AG04449 (cell line): ENCODE measurements at places on chromosomes 1 and 21.

GRCh38 chr1:171213559-171214454 lies 28.7 kb downstream of the FMO2 start:
- no peak for DNase-seq

DNA sequence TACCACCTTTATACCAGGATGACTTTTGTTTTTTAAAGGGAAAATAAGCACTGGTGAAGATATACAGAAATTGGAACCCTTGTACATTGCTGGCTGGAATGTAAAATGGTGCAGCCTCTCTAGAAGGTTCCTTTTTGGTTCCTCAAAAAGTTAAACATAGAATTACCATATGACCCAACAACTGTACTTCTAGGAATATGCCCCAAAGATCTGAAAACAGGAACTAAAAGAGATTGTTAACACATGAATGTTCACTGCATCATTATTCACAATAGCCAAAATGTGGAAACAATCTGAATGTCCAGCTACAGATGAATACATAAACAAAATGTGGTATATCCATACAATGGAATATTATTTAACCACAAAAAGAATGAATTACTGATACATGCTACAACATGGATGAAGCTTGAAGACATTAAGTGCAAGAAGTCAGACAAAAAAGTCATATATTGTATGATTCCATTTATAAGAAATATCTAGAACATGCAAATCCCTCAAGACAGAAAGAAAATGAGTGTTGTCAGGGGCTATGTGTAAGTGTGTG lies 84.9 kb upstream of the DMRTA2 start:
- no peak for DNase-seq

DNA sequence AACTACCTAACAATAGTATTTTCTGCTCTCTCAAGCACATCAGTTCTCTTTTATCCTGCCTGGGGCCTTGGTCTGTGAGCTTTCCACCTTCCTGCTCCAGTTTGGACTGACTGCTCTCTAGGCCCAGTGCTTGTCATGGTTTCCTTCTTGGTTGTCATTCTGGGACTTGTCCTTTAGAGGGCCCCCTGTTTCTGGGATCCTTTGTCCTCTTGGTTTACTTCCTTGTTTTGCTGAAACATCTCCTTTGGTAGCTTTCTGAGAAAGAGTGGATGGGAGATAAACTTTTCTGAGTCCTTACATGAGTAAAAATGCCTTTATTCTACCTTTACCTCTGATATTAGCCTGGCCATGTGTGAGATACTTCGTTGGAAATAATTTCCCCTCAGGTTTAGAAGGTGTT lies 4.7 kb downstream of the SLC1A7 start:
- DNase-seq: no peak

GRCh38 chr21:42317341-42317741 lies 2.1 kb upstream of the TFF3 start:
- DNase-seq: no peak

- DNase-seq: no peak
Measured at GRCh38 chr1:113899111-113899510, 5.5 kb downstream of the AP4B1 start.

DNA sequence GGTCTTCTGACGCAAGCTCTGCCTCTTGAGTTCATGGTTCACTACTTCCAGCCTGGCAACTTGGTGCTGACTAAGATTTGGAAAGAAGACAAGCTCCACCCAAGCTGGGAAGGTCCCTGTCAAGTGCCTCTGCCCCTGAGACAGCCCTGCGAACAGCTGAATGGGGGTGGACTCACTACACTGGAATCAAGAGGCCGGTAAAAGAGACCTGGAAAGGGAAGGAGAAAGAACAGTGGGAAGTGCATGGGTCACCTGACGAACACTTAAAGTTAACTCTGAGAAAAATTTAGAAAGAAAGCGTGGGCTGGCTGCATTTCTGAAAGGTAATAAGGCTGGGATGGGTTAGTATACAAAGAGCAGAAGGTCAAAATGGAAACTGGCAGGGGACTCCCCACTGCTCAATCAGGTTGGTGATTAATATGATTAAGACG lies 26.1 kb upstream of the ZNF496 start:
- DNase-seq: no peak

GRCh38 chr1:169784102-169784501 lies 10.6 kb downstream of the METTL18 start:
- DNase-seq: no peak

DNA sequence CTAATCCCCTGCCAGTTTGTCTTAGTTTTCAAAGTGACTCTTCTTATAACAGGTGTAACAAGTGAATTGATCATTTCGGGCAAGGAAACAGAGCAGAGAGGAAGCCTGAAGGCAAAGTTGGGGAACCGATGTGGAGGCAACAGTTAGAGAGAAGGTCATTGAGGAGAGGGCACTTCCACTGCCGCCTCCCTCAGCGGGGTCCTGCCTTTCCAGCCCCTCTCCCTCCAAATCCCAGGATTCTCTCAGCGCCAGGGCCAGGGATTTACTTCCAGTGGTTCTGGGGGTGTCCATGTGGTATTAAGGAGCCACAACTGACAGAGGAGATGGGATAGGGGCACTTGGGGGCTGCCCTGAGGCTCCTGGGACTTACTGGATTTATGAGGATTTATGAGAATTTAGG lies 39.7 kb upstream of the PDE9A start:
- no peak for DNase-seq

GRCh38 chr1:165129568-165130164 lies 226.8 kb downstream of the LMX1A start:
- DNase-seq: no peak

GRCh38 chr1:50228871-50229384 lies 120.2 kb downstream of the ELAVL4 start:
- DNase-seq: no peak

DNA sequence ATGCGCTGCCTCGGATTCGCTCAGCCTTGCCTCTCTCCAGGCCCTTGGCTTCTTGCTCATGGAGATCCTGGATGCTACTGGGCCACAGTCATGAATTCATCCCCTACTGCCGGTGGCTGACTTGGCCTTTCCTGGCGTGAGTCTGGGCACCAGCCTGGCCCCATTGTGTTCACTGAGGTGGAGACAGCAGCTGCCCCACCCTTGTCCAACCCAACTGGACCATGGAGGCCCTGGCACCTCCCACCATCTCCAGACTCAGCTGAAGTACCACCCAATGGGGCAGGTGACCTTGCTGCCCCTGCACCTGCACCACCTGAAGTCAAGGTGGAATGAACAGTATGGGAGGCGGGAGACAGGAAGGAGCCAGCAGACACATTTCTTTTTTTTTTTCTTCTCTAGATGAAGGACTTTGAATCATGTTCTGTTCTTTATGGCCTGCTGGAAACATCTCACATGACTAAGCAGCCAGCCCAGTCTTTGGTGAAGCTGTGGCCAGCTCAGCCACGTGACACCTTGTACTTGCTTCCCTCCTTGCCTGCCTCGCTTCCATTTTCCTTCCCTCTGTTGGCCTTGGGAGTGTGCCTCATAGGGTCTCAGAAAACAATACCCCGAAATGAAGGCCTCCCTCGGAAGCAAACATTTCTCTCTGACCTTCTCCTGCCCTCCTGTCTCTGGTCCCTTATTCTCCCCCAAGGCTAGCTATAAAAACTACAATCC lies 3.8 kb upstream of the SLC30A2 start:
- no peak for DNase-seq

DNA sequence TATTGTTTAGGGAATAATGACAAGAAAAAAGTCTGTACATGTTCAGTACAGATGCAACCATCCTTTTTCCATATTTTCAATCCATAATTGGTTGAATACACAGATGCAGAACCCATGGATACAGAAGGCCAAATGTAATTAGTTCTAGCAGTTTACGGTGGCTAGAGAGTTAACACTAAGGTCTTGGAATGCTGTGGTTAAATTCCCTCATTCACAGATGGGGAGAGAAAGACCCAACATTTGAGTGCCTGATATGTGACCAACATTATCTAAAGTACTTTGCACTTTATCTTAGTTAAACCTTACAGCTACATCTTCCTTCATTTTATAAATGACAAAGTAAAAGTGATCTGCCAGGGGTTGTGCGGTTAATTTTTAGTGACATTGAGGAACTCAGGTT lies 5.3 kb downstream of the SCMH1 start:
- DNase-seq: no peak

- DNase-seq: no peak
Measured at GRCh38 chr1:235494531-235494930, 9.7 kb downstream of the B3GALNT2 start.

DNA sequence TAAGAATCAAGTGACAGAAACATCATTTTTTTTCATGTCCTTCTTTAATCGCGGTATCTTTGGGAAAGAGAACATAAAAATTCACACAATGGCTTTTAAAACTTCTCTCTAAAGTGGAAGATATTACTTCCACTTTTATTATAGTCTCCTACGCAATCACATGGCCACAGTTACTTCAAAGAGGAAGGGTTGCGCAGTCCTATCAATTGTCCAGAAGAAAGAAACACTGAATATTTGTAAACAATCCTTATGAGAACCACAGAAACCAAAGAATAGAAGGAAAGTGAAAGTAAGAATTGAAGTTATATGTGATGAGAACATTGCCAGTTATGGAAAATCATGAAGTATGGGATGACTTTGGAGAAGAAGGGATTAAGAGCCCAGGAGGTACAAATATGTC lies 32.6 kb downstream of the CFH start:
- no peak for DNase-seq

DNA sequence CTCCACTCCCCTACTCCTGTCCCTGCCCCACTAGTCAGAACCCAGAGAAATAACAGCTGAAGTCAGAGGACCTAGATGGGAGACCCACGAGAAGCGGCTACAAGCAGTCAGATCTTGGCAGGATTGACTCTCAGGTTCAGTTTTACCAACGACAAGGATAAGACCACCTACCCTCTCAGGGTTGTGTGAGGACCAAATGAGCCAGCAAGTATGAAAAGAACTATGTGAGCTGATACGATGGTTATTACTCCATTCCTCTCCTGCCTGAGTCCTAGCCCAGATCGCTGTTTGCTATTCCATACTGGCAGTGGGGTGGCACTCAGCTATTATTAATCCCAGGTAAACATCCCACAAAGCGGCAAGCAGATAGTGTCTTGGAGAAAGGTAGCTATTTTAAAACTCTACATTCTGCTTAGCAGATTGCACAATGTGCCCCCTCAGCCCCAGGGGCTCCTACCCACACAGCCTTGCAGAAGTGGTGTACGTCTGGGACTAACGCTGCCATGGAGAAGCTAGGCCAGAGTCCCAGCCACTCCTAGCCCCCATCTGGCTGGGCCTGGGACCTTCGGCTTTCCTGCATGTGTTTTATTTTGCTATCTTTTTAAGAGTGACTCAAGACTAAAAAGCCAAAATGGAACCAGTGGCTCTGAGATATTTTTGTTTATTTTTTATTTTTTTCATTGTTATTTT lies 58.9 kb downstream of the CD46 start:
- no peak for DNase-seq

DNA sequence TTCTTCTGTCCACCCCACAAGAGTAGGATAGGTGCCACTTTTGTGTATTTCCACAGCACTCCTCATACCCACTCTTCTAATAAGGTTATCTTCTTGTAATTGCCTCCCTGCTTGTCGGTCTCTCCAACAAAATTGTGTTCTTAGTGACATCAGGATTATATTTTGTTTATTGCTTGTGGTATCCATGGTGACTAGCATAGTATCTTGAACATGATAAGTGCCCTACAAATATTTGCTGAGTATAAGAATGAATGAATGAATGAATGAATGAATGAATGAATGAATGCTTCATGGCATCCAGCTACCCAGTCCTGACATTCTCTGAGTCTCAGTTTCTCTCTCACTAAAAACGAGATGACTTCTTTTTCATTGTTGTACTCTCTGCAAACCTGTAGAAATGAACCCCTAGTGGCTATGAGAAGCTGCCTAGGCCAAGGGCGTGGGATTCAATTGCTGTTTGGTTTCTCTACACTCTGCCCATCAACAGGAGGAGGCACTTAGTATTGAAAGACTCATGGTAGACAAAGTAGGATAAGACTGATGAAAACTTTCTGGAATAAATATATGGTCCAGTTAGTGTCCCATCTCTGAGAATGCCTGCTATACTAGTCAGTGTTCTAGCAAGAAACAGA lies 121.0 kb downstream of the TMEM53 start:
- DNase-seq: no peak

GRCh38 chr1:82168482-82168881 lies 367.7 kb downstream of the ADGRL2 start:
- no peak for DNase-seq

DNA sequence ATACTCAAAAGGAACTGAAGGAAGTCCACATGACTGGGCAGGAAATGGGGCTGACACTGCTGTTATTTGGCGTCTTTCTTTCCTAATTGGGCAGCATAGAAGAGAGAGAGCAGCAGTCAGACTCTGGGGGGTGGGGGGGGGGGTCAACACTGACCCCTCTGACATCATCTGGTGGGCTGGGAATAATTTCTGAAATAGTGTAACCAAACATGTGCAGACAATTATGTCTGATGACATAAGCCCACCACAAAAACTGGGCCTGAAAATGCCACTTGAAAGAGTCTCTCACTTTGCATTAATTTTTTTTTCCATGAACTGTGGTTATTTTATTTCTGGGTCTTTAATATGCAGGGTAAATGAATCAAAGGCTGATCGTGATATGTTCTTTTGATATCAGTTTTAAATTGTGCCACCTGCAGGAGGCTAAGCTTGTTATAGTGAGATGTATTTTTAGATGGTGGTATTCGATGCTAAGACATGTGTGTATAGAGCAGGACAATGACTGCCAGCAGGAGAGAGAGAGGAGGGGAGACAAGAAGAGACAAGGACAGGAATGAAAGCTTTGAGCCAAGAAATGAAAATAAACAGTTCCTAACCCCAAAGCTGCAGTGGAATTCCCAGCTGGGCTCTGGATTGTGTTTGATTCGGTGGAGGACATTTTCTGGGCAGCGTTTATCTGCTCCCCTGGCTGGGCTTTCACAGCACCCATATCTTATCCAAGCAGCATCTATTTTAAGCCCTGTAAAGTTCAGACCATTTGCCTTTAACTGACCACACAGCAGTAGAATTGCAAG lies 264.7 kb downstream of the PBX1 start:
- no peak for DNase-seq

DNA sequence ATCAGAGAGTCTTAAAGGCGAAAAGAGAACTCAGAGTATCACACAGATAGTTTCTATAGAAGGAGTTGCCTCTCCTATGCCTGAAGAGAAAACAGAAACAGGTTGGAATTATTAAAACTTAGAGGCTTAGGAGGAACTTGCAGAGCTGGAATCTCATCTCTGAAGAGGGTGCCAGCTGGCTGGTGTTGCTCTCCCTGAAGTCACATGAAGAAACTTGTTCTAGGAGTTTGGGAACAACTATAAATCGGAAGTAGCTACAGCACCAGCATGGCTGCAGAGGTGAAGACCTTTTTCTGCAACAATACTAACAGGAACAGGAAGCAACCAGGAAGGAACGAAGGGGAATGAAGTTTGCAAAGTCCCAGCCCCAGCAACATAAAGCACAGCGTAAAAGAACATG lies 35.8 kb downstream of the FMO3 start:
- DNase-seq: no peak
